ENCODE measurements at places on chromosomes 6 and 20. TPM values are rescaled to one million over a fixed set of nuclear protein-coding genes. Genes with fewer than 3 reads are reported as not detected.
A peak's percentile ranks its signal among the peaks of the same experiment; 100 is the strongest.

The COL12A1 gene
- 1,075 TPM for polyA plus RNA-seq

The ZNF334 gene
- polyA plus RNA-seq = 0.99 TPM

The MOXD1 gene
- polyA plus RNA-seq = 100 TPM

The UQCC2 gene
- 48.3 TPM for polyA plus RNA-seq

The SLC22A3 gene
- polyA plus RNA-seq = 0.03 TPM

- no peak for DNase-seq
Observed at GRCh38 chr6:47890326-47890875, 108.6 kb downstream of the OPN5 start.

DNA sequence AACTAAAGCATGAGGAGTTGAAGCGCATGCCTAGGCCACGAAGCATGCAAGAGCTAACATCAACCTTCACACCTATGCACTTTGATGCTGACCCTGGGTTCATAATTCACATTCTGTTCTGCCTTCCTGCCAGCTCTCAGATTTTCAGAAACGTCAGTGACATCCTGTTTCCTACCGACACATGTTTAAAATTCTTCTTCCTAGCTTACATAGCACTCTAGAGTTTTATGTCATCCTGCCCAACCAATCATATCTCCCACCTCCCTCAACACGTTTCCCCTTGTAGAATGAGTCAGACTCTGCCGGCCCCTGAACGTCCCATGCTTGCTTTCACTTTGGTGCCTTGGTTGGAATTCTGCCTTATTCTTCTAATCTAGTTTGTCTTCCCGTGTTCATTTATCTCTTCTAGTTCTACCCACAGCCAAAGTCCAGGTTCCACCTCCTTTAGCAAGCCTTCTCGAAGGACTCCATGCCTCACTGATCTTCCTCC, 97.2 kb upstream of the MAP7 start:
- DNase-seq = peak; percentile 96

GRCh38 chr20:61989741-61990140, 75.9 kb downstream of the TAF4 start:
- DNase-seq = no peak

GRCh38 chr6:41545247-41545702, 906 bp upstream of the FOXP4 start:
- DNase-seq = no peak

DNA sequence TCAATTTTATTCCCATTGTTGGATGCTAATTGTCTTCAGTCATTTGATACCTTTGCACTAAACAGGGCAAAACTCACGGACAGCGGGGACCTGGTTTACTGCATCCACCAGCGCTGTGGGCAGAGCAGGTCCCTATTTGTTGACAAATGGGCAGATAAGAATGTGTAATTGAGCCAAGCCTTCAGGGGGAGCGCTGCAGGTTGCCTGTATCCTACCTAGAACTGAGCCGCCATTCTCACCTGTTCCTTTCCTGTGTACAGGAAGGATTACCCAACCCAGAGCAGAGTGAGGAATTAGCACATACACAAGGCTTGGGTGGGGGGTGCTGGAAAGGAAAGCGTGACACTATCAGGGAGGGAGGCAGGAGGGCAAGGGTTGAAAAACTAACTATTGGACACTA, 89.1 kb upstream of the FOXA2 start:
- DNase-seq = no peak

GRCh38 chr6:148140772-148141557, 201.7 kb upstream of the SASH1 start:
- no peak for DNase-seq

GRCh38 chr6:26028746-26029569, 58.3 kb upstream of the HFE start:
- no peak for DNase-seq

DNA sequence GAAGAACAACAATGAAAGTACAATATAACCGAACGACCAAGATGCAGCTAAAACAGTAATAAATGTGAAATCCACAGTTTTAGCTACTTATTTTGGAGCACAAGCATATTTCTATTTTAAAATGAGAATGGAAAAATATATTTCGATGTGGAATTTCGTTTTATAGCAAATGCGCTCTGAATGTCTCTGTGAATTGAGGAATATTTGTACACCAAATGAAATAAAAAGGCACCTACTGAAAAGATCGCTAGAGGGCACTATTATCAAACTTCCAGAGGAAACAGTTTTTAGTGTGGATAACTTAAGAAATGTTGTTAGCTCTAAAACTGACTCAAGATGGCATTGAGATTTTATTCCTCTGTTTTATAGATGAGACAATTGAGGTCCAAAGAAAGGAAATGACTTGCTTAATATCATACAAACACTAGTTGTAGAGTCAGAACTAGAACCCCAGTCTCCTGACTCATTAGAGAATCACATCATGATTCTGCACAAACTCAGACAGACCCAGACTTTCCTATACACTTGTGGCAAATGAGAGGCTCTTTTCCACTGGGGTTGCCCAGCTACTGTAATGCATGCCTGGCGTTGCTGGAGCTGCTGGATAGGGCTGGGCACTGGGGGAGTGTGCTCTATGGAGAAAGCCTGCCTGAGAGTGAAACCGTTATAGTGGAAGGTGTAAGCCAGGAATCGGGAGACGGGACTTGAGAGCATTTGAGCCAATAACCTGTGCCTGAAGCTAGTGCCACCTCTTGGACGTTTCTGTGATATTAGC, 51.9 kb downstream of the GCLC start:
- DNase-seq = peak; percentile 71

DNA sequence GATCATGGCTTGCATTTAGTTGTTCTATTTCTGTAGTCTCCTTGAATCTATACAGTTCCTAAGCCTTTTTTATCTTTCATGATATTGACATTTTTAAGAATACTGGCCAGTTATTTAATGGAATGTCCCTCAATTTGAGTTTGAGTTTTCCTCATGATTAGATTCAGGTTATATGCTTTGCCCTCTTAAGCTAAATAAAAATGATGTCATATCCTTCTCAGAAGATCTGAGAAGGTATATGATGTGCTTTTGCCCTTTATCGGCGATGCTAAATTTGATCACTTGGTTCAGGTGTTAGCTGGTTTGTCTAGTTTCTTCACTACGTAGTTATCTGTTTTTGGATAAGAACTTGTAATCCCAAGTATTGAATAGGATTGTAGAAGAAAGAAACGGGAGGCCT, 509.8 kb upstream of the SOX4 start:
- no peak for DNase-seq

Data from fibroblast of lung (primary cell).